ENCODE measurements at places on chromosomes 2 and 18.

DNA sequence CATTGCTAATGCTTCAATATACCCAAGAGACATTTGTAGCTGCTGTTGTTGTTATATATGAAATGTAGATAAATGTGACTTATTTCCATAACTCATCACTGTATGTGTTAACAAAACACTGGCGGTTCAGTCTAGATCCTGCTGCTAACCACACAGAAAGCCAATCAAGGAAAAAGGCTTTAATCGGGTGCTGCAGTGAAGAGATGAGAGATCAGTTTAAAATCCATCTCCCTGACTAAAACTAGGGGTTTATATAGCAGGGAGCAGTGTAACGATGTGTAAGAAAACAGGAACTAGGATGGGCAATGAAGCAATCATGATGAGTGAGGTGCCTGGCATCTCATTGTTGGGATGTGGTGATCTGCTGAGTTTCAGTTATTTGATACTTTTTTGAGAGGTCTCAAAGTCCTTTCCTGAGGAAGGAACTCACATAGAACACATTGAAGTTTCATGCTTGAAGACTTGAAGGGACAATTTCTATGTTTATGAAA, 677.7 kb upstream of the CDH7 start:
- no peak for DNase-seq

DNA sequence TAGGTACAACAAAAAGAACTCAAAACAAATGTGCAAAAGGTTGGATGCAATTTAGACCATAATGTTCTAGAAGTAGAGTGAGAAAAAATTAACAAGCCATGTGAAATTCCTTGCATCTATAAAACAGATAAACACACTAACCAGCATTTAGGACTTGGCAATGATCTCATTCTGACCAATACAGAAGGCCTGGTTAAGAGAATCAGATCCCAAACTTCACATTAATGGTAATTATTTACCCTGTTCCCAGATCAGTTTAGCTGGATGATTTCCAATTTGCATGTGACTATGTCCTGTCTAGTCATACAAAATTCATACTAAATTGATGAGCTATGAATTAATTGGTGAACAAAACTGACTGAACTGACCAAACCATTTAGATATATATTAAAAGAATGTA, 98.4 kb upstream of the FIGN start:
- no peak for DNase-seq

GRCh38 chr2:46487667-46488335, 8.4 kb downstream of the TMEM247 start:
- no peak for DNase-seq

DNA sequence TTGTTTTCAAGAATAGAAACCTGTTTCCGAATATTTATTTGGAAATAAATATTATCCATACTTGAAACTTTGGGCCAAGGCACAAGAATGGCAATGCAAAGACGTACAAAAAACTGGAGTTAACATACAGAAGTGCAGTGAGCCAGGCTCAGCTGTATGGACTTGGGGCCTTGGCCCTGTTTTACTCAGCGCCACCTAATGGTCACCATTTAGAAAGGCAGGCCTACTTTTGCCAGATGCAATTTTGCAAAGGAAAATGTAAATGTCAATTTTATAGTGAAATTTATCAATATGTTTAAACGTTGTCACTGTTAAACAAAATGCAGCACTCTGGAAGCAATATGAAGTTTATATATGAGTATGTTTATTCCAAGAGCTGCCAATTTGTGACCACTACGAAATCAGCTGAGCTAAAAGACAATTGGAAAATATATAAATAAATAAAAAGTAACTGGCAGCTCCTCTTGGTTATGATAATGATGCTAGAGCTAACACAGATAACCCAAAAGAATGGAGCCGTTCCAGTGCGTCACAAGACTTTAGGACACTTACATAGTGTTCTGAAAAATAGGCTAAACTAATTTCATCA, 155.0 kb downstream of the ARHGAP15 start:
- peak; percentile 43 for DNase-seq

- peak; percentile 9 for DNase-seq
Observed at GRCh38 chr18:49360582-49360981, 99.9 kb downstream of the DYM start.

- DNase-seq = peak; percentile 5
Observed at GRCh38 chr2:1162768-1163584, 212.3 kb downstream of the SNTG2 start.

DNA sequence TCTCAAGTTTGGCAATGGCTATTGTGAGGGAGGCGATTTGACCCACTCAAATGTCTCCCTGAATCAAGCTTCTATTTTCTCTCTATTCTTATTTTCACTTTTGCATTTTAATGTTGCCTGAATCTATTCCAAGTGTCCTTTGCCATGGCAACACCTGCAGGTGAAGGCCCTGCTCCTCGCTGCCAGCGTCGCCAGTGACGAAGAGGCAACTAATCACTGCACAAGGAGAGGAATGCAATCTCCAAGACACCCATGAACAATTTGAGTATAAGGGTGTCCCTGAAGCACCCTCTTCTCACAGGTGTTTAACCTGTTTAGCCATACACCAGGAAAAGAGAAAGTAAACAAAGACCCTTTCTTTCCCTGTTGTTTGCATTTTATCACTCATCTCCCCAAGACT, 165.6 kb upstream of the VRK2 start:
- DNase-seq = no peak

DNA sequence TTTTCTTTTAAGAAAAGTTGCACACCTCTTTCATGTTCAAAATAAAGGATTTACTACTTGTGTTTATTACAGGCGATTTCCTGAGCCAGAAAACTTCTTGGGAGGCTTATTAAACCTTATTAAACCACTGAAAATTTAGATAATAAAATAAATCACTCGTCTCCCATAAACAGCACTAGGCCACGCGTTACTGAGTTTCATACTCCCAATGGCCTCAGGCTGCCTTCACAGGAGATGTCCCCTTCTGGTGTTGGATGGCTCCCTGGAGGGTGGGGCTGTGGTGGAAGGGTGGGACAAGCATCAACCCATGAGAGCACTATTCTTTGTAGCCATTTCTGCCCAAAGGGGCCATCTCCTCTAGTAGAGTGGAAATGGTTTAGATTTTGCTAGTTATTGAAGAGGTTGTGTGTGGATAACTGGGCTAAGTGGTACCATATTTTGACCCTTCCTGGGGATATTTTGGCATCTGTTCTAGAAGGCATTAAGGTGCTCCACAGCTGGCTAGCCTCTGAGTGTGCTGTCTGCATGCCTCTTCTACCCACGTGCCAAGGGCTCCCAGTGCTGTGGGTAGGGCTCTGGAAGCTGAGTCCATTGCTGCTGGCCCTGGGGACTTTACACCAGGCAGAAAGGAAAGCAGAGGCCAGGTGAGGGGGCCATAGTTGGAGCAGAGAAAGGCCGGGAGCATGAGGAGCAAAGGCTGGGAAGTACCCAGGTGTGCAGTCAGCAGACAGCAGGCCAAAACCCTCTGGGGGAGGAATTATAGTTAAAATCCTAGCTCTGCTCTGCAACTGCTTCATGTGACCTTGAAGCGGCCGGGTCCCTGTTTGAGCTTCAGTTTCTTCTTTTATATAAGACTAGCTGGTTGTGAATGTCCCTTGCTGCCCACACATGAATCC, 121.7 kb upstream of the SMAD2 start:
- DNase-seq = no peak

DNA sequence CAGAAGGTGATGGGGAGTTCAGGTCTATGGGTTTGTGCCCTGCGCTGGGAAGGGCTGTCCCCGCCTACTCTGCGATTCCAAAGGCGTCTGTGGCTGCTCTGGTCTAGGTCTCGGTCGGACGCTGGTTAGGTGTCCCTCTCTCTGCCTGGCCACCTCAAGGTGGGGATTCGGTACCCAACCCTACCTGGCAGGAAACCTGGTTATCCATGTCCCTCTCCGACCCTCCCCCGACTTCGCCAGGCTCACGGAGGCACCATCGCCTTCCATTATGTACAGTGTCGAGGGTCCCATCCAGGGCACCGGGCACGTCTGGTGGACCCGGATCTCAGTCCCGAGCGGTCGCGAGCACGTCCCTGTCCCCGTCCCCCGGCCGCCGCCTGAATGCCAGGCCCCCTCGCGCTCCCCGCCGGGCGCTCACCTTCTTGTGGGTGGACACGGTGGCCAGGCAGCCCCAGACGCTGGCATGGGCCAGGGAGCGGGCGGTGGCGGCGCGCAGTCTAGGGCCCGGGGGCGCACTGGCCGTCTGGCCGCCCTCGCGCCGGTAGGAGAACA, 628 bp downstream of the CREG2 start:
- no peak for DNase-seq

DNA sequence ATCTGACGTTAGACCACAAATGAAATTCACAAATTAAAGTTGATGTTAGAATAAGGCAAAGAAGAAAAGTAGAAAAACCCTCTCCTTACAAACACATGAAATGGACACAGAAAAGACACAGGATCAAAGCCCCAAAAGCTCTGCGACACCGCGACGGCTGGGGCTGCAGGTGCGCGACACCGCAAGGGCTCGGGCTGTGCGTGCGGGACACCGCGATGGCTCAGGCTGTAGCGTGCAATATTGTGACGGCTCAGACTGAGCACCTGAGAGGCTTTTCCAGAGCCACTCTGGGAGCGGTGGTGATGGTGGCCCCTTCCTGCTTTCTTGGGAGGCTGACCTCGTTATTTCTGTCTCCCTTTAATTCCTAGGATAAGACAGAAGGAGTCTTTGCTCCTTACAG, 256.9 kb downstream of the TWIST2 start:
- DNase-seq = no peak

GRCh38 chr2:134917360-134917865, 1.2 kb upstream of the CCNT2 start:
- no peak for DNase-seq

DNA sequence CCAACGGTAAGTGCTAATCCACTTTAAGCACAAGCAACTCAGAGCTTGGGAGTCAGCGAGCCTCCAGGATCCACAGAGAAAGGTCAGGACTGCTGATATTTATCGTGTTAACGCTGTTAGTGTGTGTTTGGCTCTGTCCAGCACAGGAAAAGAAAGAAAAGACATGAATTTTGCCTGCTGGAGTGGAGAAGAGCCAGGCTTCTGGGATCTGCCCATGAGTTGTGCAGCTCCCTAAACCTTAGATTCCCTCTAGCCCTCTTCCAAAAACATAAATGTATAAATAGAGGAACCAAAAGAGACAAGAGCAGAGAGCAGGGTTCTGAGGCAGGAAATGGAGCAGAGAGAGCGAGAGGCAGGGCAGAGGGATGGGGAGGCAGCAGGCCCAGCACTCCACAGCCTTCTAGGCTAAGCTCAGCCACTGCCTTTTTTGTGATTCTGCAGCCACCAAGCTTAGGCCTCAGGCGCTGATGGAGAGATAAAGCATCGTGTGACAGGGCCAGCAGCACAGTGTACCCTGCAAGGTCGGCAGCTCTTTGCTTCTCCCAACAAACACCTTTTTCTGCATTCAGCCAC, 14.5 kb upstream of the MAT2A start:
- DNase-seq = peak; percentile 76

GRCh38 chr2:158539176-158540005, 82.6 kb downstream of the PKP4 start:
- DNase-seq = peak; percentile 31

DNA sequence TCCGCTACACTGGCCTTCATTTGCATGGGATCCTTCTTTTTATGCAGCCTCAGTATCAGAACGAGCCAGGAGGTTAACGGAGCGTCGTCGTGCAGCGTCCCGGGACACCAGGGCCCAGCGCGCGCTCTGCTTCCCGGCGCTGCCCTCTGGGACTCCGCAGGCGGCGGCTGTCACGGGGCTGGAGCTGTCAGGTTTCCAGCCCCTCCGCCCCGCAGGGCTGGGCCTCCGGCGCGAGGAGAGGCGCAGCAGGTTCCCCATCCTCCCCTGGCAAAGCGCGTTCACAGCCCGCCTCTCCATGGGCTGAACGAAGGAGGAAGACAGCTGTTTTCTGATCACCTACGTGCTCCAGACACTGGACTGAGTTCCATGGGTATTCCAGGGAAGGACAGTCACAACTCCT, 12.5 kb upstream of the PAX8 start:
- no peak for DNase-seq

- DNase-seq = peak; percentile 28
Observed at GRCh38 chr2:68250652-68251186, 1.6 kb downstream of the PPP3R1 start.

DNA sequence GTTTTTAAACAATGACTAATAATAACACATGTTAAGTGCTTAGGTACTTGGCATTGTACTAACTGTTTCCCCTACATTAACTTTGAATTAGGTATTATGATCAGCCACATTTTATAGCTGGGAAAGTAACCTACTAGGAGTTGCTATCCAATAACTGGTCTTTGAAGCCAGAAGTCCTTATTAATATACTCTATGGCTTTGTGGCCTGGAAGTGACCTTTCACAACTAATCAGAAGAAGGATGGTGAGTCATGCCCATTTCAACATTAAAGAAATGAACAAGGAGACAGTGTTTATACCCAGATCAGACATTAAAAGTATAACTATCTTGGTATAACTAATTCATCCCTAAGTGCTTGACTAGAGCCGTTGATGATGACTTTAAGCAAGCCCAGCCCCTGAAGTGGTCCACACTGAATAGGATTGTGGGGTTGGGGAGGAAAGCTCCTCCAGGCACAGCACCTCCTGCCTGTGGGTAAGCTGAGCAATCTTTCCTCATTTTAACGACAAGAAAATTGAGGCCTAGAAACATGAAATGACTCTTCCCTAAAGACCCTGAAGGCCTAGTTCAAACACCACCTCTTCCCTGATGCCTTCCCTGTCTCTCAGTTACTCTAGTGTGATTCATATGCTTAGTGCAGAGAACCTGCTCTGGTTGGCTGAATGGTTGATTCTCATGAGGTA, 71.6 kb upstream of the RFX8 start:
- DNase-seq = no peak

DNA sequence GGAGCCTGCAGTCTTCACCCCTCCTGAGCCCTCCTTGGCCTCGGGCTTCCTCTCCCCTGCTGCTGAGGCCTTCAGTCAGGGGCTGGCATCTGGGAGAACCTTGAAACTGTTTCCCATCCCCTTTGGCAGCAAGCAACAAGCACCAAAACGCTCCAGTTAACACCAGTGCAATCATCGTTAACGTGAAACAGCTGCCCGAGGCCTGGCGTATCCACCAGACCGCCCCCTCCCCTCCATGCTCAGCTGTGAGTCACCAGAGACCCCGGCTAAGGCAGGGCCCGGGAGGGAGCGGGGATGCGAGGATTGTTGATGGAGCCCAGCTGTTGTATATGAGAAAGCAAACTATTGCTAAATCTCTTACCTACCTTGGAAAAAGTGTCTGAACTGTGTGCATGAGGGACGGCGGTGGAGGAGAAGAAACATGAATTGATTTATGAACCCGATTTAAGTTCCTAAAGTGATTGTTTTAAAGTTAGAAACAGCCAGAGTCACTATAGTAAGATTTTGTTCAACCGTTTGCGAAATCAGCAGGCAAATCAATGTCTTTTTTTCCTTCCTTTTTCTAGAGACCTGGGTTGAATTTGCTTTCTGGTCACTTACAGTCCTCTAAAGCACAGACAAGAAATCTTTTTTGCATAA, 5.2 kb downstream of the ZFP36L2 start:
- peak; percentile 87 for DNase-seq

- DNase-seq = no peak
Observed at GRCh38 chr2:120436460-120436739, 90.5 kb downstream of the INHBB start.

- DNase-seq = no peak
Observed at GRCh38 chr2:8509621-8510020, 172.2 kb upstream of the ID2 start.

- peak; percentile 83 for DNase-seq
Observed at GRCh38 chr18:55321265-55322177, 266.5 kb downstream of the TCF4 start.

GRCh38 chr2:189260361-189260814, 80.8 kb upstream of the COL5A2 start:
- no peak for DNase-seq

Data from KBM-7 (cell line).